ENCODE measurements at places on chromosomes 7 and 10.

DNA sequence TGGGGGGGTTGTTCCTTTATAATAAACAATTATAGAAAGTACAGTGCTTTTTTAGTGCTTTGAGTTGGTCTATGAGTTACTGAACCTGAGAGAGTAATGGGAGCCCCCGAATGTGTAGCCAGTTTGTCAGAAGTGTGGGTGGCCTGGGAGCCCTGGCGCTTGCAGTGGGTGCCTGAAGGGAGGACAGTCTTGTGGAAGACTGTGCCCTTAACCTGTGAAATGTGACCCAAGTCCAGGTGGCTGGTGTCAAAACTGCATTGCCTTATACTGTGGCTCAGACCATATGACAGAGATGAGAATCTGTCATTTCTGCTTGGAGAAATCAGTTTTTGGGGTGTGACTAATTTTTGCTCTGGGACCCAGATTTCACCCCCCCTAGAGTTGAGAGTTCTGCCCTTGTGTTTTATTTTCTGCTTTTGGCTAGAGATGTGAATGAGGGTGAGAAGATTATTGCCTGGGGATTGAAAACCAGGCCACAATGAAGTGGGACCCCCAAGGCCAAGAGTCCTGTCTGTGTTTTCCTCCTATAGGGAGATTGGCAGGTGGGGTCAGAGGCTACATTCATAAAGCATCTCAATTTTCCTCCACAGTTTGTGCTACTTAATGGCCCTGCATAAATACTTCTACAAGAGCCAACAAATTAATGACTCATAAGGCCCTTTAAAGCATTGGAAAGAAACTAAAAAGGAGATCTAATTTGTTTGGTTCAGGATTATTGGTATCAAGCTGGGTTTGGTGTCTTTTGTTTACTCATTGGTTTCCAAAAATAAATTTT, 24.1 kb upstream of the CARD11 start:
- no peak for DNase-seq

GRCh38 chr7:144668503-144668902, 167.3 kb downstream of the TPK1 start:
- DNase-seq = no peak

DNA sequence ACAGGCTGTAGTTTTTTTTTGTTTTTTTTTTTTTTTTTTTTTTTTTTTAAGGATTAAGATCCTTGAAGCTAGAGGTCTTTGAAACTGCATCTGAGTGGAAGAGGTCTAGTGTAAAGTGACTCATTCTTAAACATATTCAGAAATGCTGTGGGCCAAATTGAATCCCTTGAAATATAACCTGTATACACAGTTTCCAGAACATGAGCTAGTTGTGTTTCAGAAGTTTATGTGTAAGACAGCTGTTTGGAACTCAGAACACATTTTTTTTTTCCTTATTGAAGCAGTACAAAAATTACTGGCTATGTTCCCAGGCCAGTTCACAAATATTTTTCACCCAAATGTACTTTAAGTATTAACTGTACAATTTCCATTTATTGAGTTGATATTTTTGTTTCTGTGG, 67.9 kb downstream of the PPP1R9A start:
- peak; percentile 62 for DNase-seq

GRCh38 chr7:716222-716621, 10.3 kb upstream of the DNAAF5 start:
- no peak for DNase-seq

GRCh38 chr7:40493609-40494051, 358.8 kb downstream of the SUGCT start:
- DNase-seq = peak; percentile 91

GRCh38 chr10:132048294-132048667, 17.5 kb upstream of the JAKMIP3 start:
- no peak for DNase-seq

- no peak for DNase-seq
Measured at GRCh38 chr10:114189700-114190099, 10.5 kb downstream of the TDRD1 start.

GRCh38 chr10:31728698-31729224, 199.9 kb downstream of the ARHGAP12 start:
- DNase-seq = no peak

DNA sequence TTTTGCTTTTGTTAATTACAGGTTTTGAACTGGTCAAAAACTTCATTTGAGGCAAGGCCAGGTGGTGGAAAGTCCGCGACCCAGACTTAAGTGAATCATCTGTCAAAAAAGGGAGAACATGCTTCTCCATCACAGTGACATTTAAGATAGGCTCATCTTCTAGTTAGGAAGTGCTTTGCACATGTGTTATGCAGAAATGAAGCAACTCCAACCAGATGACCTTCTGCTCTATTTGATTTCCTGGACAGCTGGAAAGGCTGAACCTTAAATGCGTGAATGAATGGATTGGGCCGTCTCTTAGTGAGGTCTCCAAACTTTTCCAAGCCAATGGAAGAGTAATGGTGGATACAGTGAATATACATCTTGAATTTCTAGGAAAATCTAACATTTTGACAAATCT, 101.6 kb upstream of the FAM13C start:
- no peak for DNase-seq

- DNase-seq = peak; percentile 17
Measured at GRCh38 chr7:105011831-105012502, 2.0 kb upstream of the KMT2E start.
